GM12865 (cell line): ENCODE measurements at places on chromosomes 2 and 18.

DNA sequence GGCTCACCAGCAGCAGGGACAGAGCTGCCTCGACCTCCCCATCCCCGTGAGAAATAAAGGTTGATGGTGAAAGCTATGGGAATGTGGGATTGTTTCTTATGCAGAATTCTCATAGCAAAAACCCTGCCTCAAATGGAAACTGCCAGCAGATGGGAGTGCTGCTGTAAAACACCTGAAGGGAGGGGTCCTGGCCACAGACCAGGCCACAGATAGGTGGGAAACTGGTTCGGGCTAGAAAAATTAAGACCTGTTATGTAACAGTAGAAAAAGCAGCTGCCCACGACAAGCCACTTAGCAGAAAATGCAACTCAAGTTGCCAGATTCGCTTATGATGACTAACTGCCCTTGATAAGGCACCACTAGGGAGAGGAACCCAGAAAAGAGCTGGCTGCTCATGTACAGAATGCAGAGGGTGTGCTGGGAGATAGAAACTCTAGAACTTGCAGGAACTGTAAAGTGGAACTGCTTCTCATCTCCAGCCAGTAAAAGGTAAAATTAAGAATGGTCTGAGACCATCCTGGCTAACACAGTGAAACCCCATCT lies 114.5 kb upstream of the SALL3 start:
- no peak for DNase-seq

- peak; percentile 85 for DNase-seq
Observed at GRCh38 chr2:28681158-28681571, 70.5 kb upstream of the PPP1CB start.

DNA sequence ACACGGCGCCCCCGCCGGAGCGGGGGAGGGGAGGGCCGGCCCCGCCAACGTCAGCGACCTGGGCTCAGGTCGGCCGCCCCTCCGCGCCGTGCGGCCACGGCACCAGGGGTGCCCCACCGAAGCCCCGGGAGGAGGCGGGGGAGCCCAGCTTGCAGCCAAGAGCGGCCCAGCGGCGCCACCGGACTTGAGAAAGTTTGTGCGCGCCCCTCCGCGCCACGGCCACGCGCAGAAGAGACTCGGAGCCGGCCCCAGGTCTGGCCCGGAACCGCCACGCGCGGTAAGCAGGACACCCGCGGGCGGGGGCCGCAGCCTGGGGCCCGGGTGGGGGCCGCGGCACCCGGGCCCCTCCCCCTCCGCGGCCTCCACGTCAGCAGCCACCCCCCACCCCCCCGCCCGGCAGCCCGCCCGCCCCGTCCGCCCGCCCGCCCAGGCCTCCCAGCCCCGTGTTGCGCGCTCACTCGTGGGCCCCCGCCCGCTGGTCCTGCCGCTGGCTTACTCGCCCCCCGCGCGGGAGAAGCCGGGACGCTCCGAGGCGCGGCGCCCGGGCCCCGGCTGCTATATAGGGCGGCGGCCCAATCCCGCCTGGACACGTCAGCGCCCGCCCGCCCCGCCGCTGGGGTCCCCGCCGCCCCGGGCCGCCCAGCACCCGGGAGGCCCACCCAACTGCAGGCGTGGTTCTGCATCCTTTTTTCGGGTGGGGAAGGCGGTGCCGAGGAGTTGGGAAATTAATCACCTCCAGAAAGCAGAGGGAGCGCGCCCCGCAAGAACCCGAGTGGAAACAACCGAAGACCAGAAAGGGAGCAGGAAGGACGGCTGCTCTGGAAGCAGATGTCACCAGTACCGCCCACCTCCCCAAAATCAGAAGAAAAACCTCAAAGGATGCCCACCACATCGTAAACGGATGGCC lies 42.9 kb downstream of the HDLBP start:
- peak; percentile 74 for DNase-seq

- no peak for DNase-seq
Observed at GRCh38 chr2:9809064-9809356, 34.3 kb upstream of the TAF1B start.

- DNase-seq: peak; percentile 46
Observed at GRCh38 chr2:195318440-195319111, 338.4 kb upstream of the SLC39A10 start.

GRCh38 chr2:64470766-64471295 lies 16.9 kb downstream of the LGALSL start:
- DNase-seq: no peak

DNA sequence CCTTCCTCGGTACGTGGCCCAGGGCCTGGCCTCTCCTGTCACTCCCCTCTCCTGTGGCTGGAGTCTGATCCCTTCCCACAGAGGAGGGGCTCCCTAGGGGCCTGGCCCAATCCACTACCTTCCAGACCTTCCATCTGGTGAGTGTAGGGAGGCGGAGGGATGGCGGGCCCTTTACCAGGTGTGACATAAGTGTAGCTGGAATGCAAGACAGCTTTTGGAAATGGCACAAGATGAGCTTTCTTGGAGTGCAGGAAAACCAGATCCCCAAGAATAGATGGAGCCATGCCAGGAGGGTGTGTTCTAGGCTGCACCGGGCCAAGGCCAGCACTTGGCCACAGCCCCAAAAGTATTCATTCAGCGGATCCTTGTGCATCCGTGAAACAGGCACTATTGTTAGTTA lies 30.1 kb downstream of the IGFBP5 start:
- no peak for DNase-seq

DNA sequence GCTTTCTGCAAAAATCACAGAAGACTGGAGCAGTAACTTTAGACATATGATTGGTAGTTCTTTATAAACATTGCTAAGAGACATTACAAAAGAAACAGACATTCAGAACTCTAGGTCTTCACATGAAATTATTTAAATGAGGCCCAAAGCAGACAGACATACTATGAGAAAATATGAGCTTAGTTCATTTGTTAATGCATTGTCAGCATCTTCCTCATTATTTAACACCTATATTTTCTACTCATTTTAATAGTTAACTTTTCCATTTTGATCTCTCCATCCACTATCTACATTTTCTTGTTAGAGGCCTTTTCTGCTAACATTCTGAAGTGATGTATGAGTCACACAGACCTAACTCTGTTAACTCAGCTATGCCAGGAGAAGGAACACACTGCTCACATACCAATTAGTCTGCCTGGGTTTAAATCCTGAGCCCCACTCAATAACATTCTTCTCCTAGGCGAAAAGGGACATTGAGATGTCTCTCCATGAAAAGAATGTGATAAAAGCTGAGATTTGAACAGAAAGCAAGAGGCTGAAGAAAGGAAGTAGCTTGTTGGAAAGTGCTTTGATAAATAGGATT lies 400.3 kb upstream of the PKDCC start:
- no peak for DNase-seq

- no peak for DNase-seq
Observed at GRCh38 chr2:234535464-234535863, 38.6 kb upstream of the ARL4C start.

DNA sequence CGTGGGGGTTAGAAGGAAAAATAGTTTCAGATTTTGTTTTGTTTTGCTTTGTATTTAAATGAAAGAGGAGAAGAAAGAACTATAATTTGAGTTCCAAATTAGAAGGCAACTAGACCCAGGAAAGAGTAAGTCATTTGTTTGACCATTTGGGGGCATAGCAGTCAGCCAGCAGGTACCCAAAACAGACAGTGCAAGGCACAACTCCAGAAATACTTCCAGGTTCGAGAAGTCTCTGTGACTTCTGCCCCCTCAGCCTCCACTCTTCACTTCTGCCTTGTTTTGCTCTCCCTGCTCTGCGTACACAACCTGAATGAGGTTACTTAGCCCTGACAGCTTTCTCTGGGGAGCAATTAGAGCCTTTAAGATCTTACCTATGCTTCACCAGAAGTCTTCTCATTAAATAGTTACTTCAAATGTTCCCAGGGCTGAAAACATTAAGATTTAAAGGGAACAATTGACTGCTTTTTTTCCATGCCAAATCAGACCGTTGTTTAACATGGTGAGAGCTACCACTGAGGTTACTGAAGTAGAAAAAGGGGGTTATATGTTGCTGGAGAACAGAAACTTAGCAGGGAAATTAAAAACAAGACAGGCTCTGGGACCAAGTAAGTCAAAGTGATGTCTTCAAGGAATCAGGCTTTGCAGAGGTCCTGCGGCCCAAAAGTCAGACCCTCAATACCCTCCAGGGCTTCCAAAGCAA lies 216.9 kb downstream of the BCL11A start:
- DNase-seq: peak; percentile 38

GRCh38 chr2:100211521-100211920 lies 69.1 kb upstream of the AFF3 start:
- DNase-seq: no peak

DNA sequence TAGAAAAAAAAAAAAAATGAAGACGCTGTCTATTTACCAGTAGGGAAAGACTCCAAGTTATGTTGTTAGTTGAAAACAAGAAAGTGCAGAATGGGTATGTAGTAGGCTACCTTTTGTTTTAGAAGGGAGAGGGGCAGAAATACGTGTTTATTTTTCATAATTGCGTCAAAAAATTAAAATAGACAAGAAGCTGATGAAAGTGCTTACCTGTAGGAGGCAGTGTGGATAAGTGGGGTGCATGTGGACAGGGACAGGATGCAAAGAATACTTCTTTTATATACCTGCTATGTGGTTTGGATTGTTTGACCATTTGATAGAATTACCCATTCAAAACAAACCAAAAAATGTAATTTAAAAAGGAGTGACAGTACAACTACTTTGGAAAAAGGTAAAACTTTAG lies 3.0 kb upstream of the GCG start:
- no peak for DNase-seq

DNA sequence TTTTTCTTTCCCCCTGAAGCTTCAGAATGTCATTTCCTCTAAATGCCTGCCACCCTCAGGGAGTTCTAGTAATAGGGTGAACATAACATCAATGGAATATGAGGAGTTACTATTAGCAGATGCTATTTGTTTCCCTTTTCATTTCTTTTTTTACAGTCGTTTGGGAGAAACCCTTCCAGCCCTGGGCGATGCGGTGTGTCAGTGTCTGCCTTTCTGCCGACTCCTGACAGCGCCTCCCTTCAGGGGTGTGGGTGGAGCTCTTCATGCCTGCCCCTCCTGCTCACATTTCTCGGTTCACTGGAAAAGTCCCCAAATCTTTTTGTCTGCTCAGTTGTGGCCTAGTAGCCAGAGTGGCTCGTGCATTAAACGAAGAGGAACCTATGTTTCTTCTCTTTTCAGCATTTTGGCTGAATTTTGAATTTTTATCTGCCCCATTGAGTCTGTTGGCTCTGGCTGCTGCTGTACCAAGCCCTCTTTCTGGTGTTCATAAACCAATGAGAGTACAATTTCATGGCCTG lies 72.3 kb downstream of the FMNL2 start:
- DNase-seq: peak; percentile 84

GRCh38 chr2:37156071-37156856 lies 516 bp downstream of the EIF2AK2 start:
- DNase-seq: peak; percentile 37

- no peak for DNase-seq
Observed at GRCh38 chr2:205654878-205655605, 27.3 kb upstream of the NRP2 start.

GRCh38 chr18:44777457-44778192 lies 96.9 kb downstream of the SETBP1 start:
- no peak for DNase-seq

GRCh38 chr18:42038936-42039335 lies 83.9 kb downstream of the PIK3C3 start:
- DNase-seq: no peak

DNA sequence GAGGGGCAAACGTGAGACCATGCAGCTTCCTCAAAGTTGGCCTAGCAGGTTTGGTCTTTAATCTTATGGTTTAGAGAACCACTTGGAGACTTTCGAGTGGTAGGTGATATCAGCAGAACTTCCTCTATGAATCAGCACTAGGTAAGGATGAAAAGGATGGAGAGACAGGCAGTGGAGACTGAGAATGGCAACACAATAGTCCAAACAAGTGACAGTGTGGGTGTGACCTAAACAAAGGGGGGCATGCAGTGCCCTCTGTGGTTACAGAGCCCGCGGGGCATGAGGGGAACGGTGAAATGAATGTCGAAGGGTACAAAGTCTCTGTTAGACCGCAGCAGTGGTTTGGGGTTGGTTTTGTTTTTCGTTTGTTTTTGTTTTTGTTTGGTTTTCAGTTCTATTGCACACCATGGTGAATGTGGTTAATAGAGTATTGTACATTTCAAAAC lies 143.9 kb downstream of the L3MBTL4 start:
- DNase-seq: peak; percentile 81

DNA sequence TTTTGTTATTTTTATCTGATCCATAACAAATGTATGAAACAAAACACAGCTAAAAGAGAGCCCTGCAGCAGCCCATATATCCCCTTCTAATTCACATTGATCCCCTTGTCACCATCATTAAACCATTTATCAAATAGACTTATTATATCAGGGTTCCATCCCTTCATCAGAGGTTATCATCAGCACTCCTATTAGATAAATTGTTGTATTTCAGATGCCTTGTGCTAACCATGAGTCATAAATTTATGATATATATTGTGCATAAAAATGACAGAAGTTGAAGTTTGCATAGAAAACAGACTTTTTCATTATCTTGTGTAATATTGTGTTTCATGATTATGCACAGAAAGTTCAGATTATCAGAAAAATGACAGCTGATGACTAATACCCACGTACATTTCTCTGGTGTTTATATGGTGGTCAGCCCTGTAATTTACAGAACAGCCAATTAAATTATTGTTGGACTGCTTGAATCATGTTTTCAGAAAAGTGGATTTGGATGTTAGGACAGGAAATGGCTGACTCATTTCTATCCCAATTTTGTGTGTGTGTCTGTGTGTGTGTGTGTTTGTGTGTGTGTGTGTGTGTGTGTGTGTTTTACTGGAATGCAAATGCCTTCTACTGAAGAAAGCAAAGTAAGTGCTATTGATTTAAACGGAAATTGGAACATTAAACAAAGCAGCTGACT lies 80.9 kb downstream of the PPP1R1C start:
- DNase-seq: no peak

GRCh38 chr18:34493099-34493544 lies 217.0 kb upstream of the DTNA start:
- peak; percentile 74 for DNase-seq

- DNase-seq: no peak
Observed at GRCh38 chr2:148953426-148953825, 78.4 kb downstream of the KIF5C start.

DNA sequence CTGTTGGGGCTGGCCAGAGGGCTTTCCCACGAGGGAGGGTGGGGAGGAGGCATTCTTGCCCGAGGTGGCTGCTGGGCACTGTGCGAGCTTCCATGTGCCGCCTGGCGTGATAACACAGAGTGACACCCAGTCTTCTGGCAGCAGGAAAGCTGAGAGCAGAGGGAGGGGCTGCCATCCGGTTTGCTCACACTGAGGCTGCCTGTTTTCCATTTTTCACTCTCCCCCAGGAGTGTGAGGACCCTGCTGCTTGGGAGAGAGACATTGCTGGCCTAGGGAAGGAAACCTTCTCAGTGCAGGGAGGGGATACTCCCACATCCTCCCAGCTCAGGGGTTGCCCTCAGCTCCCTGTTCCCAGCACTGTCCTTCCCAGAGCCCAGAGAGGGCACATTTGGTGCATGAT lies 73.1 kb downstream of the INHBB start:
- DNase-seq: no peak

GRCh38 chr2:149385350-149385749 lies 55.0 kb downstream of the LYPD6 start:
- no peak for DNase-seq
